Activated T-cell treated with anti-CD3 and anti-CD28 coated beads for 48 hours (primary cell): ENCODE measurements at places on chromosomes 3 and 15.

GRCh38 chr15:101020945-101021344, 101.8 kb downstream of the LRRK1 start:
- no peak for DNase-seq

DNA sequence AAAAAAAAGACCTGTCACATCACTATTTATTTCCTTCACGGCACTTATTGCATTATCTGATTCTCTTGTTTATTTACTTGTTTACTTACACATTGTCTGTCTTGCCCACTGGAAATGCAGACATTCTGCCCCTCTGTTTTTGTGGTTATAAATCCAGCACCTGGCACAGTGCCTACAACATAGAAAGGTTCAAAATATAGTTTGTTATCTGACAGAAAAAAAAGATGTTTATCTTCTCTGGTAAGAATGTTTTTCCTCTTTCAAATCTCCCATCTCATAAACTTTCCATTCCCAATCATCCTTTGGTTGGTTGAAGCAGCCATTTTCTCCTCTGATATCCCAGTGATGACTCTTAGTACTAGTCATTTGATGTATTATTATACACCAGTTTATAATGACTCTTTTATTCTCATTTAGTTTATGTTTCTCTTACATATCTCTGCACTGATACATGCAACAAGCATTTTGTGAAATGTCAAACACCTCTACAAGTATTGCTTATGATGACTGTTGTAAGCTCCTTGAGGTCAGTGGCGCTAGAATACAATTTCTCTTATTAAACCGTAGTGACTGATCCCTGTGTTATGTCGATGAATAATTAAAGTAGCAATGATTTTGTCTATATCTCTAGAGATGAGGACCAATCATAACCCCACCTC, 398.4 kb upstream of the TBL1XR1 start:
- no peak for DNase-seq

GRCh38 chr15:42772144-42772543, 35.2 kb upstream of the CDAN1 start:
- DNase-seq = no peak

- no peak for DNase-seq
These were observed 82.9 kb downstream of the TOP2B start for GRCh38 chr3:25581823-25582222.

- DNase-seq = no peak
These were observed 13.5 kb downstream of the IQGAP1 start for GRCh38 chr15:90401495-90401894.

GRCh38 chr3:169506956-169507355, 156.6 kb downstream of the MECOM start:
- DNase-seq = no peak

DNA sequence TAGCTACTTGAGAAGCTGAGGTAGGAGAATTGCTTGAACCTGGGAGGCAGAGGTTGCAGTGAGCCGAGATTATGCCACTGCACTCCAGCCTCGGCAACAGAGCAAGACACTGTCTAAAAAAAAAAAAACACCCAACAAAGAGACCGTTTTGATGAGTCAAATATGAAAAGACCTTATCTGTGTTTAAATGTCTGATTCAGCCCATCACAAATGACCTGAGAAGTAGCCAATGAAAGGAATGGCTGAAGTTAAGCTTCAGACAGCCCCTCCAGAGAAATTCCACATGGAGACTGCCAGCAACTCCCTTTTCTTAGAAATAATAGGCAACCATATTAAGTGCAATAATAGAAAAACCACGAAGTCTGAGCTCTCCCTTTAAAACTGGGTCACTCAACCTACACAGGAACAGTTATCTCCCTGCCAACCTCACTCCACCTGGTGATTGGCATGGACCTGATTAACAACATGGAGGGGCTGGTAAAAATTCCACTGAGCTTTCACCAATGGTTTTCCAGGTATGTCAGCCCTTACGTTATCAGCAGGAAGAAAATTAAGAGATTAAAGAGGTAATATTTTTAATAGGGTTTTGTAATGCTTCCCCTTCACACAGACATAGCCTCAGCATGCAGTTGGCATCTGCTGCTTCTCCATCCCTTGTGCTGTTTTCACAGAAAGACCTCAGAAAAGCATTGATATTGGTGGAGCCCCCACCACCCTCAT, 238.1 kb upstream of the STT3B start:
- DNase-seq = no peak

GRCh38 chr3:89983449-89983848, 876.0 kb downstream of the EPHA3 start:
- DNase-seq = no peak

- no peak for DNase-seq
These were observed 89.5 kb downstream of the ITPR1 start for GRCh38 chr3:4582624-4583023.

DNA sequence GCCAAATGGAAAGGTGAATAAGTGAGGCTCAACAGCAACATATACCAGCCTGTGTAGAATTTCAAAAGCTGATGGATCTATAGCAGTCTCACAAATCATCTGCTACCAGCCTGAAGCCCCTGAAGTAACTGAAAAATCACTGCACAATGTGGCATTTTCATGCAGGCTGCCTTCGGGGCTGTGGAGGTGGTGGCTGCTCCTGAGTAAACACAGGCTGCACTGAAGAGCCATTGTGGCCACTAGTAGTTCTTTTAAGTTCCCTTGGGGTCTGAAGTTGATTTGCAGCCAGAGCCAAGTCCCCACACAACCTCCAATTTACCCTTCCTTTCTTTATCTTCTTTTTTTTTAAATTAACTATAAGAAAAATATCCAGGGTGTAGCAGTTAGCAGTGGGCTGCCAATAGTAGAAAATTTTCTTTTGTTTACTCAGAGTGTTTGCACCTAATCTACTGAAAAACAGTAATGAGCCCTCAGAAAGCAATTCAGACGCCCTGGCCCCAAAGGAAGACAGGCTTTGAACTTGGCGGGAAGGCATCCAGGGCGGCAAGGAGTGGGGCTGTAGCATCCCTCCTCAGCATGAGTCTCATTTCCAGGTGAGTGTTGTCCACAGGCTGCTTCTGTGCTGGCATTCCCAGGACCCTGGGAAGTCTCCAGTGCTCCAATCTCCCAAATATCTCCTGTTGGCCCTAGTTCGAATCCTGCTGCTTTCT, 13.3 kb upstream of the SUSD5 start:
- DNase-seq = no peak
